Karpas-422 (cell line): ENCODE measurements at places on chromosomes 2 and 18.

DNA sequence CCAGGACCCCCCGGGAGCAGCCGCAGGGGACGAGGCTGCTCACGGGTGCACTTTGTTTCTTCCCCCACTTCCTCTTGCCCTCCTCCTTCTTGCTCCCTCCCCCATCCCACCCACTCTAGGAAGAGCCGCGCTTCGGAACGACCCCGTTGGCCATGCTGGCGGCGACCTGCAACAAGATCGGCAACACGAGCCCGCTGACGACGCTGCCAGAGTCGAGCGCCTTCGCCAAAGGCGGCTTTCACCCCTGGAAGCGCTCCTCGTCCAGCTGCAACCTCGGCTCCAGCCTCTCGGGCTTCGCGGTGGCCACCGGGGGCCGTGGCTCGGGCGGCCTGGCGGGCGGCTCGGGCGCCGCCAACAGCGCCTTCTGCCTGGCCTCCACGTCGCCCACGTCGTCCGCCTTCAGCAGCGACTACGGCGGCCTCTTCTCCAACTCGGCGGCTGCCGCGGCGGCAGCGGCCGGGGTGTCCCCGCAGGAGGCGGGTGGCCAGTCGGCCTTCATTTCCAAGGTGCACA, 1.3 kb downstream of the SP9 start:
- H3K4me3 ChIP-seq = no peak overlapping the region
- H3K36me3 ChIP-seq = no peaks in the 10 kb centered on the region
- H3K27ac ChIP-seq = no peak overlapping the region
- DNase-seq = no peak
- H3K27me3 ChIP-seq = no peaks in the 10 kb centered on the region

GRCh38 chr18:11247381-11247970, 98.1 kb upstream of the PIEZO2 start:
- H3K27ac ChIP-seq = no peak overlapping the region
- no peaks in the 10 kb centered on the region for H3K27me3 ChIP-seq
- no peak for DNase-seq
- no peak overlapping the region for H3K4me3 ChIP-seq
- no peaks in the 10 kb centered on the region for H3K4me1 ChIP-seq
- H3K36me3 ChIP-seq = no peaks in the 10 kb centered on the region

DNA sequence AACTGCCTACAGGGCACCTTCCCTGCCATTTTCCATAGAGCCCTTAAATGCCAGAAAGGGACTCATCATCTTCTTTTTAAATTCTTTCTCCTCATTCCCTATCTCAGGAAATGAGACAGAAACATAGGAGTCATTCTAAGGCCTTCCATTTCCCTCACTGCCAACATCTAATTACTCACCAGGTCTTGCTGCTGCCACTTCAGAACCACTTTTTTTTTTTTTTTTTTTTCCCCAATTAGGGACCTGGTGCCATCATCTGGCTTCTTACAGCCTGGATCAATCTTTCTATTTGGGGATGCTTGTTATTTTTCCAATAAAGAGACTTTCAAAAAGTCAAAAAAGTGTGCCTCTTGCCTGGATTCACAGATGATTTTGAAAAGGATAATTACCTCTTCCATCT, 373.4 kb downstream of the LPIN1 start:
- DNase-seq = no peak
- no peaks in the 10 kb centered on the region for H3K36me3 ChIP-seq

DNA sequence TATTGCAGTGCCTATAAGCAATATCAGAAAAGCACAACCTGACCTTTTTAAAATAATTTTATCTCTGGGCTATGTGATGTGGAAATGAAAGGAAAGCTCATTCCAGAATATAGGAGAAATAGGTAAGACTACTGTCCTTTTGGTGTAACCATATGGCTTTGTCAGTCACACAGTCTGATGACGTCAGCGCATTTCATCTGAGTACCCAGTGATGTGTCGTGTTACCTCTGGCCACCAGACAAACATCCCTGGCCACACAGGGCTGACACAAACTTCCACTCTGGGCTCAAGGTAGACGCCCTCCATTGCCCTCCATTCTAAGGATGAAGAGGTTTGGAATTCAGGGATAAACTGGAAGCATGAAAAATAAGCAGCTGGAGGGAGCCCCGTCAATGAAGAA, 506.7 kb downstream of the CMPK2 start:
- peaks cover 65% of the 10 kb centered on the region for H3K4me1 ChIP-seq
- no peak for DNase-seq

GRCh38 chr18:8762968-8763367, 57.6 kb downstream of the MTCL1 start:
- no peak for DNase-seq
- H3K4me3 ChIP-seq = no peak overlapping the region
- H3K36me3 ChIP-seq = no peaks in the 10 kb centered on the region
- H3K27me3 ChIP-seq = no peaks in the 10 kb centered on the region; the same call in 1 of the 2 replicates
- no peaks in the 10 kb centered on the region for H3K4me1 ChIP-seq
- no peak overlapping the region for H3K27ac ChIP-seq

DNA sequence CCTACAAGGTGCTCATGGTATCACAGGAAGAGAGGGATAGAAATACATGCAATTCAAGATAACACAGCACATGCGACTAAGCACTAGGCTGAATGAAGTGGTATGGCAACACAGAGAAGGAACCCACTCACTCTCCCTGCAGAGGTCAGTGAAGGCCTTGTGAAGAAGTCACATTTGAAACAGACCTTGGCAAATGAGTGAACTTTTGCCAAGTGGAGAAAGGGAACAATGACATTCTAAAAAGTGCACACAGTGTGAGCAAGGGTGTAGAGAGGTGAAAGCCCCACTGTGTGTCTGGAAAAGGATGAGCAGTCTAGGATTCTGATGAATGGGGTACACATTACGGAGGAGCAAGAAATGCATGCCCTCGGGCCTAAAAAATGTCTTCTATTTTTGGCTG, 23.3 kb downstream of the KLF7 start:
- H3K4me1 ChIP-seq = peaks cover 12% of the 10 kb centered on the region
- no peaks in the 10 kb centered on the region for H3K36me3 ChIP-seq
- DNase-seq = peak; percentile 59

GRCh38 chr2:179331061-179331460, 66.4 kb upstream of the SESTD1 start:
- no peak overlapping the region for H3K27ac ChIP-seq
- H3K4me1 ChIP-seq = no peaks in the 10 kb centered on the region
- H3K4me3 ChIP-seq = no peak overlapping the region
- H3K27me3 ChIP-seq = no peaks in the 10 kb centered on the region

DNA sequence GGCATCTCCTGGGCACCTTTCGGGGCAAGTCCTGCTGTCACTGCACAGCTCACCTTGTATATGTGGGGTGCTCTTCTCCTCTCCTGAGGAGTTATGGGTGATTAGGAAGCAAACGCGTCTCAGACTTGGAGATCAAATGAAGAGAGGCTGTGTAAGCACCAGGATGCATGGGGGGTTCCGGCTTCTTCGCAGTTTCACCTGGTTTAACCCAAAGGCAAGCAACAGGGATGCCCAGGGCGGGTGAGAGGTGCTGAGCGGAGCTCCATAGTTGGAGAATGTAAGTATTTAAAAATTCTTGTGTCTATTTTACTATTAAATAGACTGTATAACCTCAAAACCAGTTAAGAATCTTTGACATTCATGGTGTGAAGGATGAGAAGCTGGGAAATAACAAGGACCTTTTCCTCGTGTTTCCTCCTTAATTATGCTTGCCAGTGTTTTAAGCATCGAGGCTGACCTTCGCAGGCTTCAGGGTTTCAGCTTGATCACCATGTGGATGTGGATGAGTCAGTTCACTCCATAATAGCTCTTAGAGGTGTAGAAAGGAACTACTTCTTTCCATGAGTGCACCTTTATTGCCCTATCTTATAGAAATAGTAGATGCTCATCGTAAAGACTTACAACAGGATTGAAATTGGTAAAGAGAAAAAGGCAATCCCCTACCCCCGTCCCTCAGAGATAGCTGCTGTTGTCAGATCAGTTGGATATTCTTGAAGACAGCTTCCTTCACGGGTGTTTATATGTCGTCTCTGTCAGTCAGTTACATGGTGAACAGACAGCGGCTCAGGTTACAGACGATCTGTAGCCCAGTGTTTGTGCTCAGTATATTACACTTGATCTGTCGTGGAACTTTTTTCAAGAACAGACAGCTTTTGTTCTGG, 201.1 kb downstream of the AGAP1 start:
- no peaks in the 10 kb centered on the region for H3K36me3 ChIP-seq
- H3K27ac ChIP-seq = no peak overlapping the region
- H3K4me3 ChIP-seq = no peak overlapping the region

DNA sequence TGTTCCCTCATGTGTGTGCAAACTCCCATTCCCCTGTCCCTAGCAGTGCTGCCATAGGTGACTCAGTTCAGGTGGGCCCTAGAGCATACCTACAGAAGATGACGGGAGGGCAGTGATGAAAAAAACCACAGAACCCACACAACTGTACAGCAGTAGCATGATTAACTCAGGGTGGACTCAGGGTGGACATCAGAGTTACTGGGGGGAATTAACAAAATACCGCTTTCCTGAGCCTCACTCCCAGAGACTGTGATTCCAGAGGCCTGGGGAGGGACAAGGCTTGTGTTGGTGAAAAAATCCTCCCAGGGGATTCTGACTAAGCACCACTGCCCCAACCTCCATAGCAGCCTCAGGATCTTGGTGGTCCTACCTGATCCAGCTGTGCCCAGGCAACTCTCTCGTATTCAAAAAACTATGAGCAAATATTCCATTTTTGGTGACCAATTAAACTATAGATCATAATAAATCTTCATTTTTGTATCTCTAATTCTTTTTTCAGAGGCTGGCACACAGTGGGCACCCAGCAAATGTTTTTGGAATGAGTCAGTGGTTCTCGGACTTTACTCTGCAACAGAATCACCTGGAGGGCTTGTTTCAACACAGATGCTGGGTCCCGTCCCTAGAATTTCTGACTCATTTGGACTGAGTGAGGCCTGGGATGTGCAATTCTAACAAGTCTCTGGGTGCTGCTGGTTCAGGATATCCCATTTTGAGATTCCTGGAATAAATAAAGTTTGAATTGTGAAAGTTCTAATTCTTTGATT, 84.1 kb upstream of the NABP1 start:
- H3K4me1 ChIP-seq = no peaks in the 10 kb centered on the region
- H3K4me3 ChIP-seq = no peak overlapping the region
- no peak for DNase-seq
- H3K36me3 ChIP-seq = no peaks in the 10 kb centered on the region
- H3K27ac ChIP-seq = no peak overlapping the region

DNA sequence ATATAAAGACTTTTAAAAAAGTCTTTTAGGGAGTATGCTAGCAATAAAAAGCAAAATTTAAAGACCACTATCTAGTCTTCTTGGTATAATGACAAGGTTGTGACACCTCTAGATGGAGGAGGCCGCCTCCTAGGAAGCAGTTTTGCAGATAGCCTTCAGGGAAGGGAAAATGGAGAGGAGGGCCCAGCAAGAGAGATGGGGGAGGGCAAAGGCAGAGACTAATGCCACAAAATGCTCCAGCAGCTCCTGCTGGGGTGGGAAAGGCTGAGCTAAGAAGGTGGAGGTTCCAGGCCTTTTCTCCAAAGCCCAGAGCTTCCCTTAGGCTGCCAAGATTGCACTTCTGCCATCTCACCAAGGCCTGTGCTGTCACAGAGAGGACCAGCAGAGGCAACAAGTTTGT, 153.9 kb upstream of the THSD7B start:
- H3K36me3 ChIP-seq = no peaks in the 10 kb centered on the region
- no peaks in the 10 kb centered on the region for H3K4me1 ChIP-seq
- H3K27me3 ChIP-seq = no peaks in the 10 kb centered on the region
- no peak for DNase-seq

DNA sequence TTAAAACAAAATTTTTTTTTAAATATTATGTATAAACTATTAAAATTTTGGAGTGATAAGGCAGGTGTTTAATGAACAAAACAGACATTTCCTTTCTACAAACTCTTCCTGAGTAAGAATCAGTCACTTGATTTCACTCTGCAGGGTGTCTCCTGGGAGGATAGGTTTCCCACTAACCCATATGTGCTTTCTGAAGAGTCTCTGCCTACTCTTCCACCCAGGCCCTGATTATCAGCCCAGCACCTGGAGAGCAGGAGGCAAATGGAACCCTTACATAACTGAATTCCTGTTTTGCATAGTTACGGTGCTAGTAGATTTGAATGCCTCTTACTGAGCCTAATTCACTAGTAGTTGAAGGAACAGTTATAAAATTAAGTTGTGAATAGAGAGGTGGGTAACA, 1718.6 kb downstream of the SUCLG1 start:
- no peak overlapping the region for H3K27ac ChIP-seq
- DNase-seq = no peak
- no peaks in the 10 kb centered on the region for H3K4me1 ChIP-seq
- H3K36me3 ChIP-seq = no peaks in the 10 kb centered on the region
- no peak overlapping the region for H3K4me3 ChIP-seq
- H3K27me3 ChIP-seq = no peaks in the 10 kb centered on the region

DNA sequence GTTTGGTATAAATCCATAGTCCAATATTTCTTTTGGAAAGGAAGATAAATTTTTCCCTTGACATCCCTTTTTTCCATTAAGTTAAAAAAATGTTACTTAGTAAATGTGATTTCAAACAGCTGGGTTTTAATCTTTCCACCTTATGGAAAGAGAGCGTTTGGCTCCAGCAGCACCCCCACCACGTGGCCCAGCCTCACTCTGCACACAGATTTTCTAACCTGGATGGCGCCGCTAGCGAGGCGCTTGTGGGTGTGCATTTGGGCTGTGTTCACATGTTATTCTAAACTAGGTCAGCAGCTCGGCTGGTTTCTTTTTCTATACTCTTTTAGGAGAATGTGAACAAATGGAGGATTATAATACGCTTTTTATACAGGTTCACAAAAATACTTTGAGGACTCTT, 218.0 kb downstream of the LDLRAD4 start:
- no peak for DNase-seq
- no peaks in the 10 kb centered on the region for H3K36me3 ChIP-seq
- H3K4me1 ChIP-seq = peaks cover 9% of the 10 kb centered on the region
- no peaks in the 10 kb centered on the region for H3K27me3 ChIP-seq
- no peak overlapping the region for H3K4me3 ChIP-seq

DNA sequence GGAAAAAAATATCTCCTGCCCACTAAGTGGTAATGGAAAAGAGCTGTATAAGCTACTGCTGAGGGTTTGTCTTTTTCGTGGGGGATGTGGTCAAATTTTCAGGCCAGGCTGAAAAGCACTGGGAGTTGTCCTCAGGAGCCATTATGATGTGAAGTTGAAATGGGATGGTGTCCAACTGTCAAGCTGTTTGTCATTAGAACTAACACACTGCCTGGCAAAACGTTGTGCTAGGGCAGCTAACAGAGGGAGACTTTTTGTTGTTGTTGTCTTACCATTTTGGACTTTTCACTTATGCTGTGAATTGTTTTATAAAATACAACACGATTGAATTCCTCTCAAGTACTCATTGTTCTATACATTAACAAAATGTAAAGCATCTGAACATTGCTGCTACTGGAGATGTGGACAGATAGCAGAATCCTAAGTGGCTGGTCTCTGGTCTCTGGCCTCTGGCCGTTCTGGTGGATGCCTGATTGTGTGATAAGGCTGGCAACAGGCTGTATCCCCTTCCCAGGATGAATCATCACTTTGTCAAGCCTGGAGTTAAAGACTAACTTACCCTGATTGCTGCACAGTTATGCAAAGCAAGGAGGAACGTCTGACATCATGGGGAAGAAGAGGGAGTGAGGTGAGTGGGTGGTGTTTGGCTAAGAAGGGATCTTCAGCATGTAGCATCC, 2.3 kb downstream of the MYO1B start:
- H3K36me3 ChIP-seq = no peaks in the 10 kb centered on the region
- DNase-seq = no peak
- H3K27ac ChIP-seq = no peak overlapping the region
- H3K4me3 ChIP-seq = no peak overlapping the region
- H3K4me1 ChIP-seq = no peaks in the 10 kb centered on the region
- no peaks in the 10 kb centered on the region for H3K27me3 ChIP-seq
